ENCODE measurements at places on chromosomes 7 and 10.

DNA sequence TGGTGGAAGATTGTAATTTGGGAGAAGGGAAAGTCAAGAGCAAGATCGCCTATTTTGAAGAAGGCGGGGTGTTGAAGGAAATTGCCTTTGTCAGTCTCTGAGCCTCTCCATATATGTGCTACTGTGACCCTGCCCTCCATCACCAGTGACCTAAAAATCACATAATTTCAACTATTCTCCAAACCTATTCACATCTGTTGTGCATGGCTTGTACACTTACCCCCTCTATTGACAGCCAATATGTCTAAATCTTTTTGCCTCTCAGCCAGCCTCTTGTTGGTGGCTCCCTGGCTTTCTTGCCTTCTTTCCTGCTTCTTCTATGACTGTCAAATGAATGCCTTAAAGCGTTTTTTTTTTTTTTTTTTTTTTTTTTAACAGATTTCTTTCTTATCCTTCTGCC, 295.6 kb downstream of the AUTS2 start:
- no peak for DNase-seq

- DNase-seq = no peak
These were observed 434.3 kb upstream of the IGFBP3 start for GRCh38 chr7:46355331-46355730.

DNA sequence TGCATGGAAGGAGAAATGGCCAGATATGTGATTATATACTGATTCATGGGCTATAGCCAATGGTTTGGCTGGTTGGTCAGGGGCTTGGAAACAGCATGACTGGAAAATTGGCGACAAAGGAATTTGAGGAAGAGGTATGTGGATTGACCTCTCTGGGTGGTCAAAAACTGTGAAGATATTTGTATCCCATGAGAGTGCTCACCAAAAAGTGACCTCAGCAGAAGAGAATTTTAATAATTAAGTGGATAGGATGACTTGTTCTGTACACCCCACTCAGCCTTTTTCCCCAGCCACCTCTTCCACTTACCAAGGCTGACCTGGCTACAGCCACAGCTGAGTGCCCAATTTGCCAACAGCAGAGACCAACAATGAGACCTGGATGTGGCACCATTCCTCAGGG, 146.7 kb downstream of the GPR37 start:
- no peak for DNase-seq

- DNase-seq = no peak
These were observed 56.7 kb upstream of the EN2 start for GRCh38 chr7:155401231-155401630.

DNA sequence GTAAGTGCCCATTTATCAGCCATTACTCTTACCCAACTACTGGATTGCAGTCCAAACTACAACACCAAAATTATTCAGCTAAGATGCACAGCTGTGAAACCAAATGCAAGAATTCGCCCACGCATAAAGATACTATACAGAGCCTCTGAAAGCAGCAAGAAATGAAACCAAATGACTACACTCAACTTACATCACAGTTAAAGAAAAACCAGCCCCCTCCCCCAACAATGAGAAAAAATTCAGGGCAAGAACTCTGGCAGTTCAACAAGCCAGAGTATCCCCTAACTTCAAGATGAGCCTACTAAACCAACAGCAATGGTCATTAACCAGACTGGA, 209.1 kb upstream of the VWC2 start:
- no peak for DNase-seq
